Heart right ventricle (tissue), 16 donors: ENCODE measurements at places on chromosomes 1 and 21. TPM values are rescaled to one million over a fixed set of nuclear protein-coding genes. Genes with fewer than 3 reads are reported as not detected.
A peak's percentile ranks its signal among the peaks of the same experiment; 100 is the strongest.

GRCh38 chr1:217622042-217622441 lies 8.8 kb downstream of the GPATCH2 start:
- no peaks in the 10 kb centered on the region for H3K36me3 ChIP-seq
- peaks cover 2% of the 10 kb centered on the region for H3K4me1 ChIP-seq
- no peaks in the 10 kb centered on the region for H3K27me3 ChIP-seq
- no peak for DNase-seq
- no peak overlapping the region for H3K27ac ChIP-seq

DNA sequence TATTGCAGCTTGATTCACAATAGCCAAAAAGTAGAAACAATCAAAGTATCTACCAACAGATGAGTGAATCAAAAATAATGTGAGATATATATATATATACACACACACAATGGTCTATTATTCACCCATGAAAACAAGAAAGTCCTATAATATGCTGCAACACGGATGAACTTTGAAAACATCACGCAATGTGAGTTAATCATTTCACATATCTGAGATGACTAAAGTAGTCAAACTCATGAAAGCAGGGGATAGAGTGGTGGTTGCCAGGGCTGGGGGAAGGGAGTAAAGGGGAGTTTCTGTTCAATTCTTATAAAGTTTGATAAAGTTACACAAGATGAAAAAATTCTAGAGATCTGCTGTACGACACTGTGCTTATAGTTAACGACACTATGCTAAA lies 1234.8 kb downstream of the MRPL39 start:
- no peak overlapping the region for H3K27ac ChIP-seq
- no peaks in the 10 kb centered on the region for H3K27me3 ChIP-seq
- no peak for DNase-seq
- H3K36me3 ChIP-seq: no peaks in the 10 kb centered on the region
- no peaks in the 10 kb centered on the region for H3K4me1 ChIP-seq
- H3K4me3 ChIP-seq: no peak overlapping the region

DNA sequence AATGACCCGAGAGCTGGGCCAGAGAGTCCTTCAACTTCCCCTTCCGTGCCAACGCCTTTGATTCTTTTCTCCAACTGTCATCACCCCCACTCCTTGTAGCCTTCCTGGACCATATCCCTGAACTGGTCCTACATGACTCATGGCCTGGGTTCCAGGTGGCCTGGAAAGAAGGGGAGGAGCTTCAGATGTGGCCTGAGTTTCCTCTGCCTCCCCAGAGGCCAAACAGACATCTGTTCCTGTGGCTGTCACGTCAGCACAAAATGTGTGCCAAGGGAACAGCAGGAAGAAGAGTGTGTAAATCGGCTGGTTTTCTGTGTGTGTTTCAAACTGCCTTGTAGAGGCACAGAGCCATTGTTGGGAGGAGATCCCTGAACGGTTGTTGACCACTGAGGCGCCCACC lies 24.9 kb upstream of the KIRREL1 start:
- H3K36me3 ChIP-seq: no peaks in the 10 kb centered on the region
- no peak overlapping the region for H3K4me3 ChIP-seq
- DNase-seq: peak; percentile 25
- no peaks in the 10 kb centered on the region for H3K4me1 ChIP-seq
- H3K27me3 ChIP-seq: no peaks in the 10 kb centered on the region

- no peak overlapping the region for H3K27ac ChIP-seq
- no peak for DNase-seq
- H3K27me3 ChIP-seq: no peaks in the 10 kb centered on the region
- H3K4me3 ChIP-seq: no peak overlapping the region
These were observed 51.4 kb downstream of the TNFSF18 start for GRCh38 chr1:172999349-172999748.

The HRNR gene
- total RNA-seq: not detected
